ENCODE measurements at places on chromosomes 3 and 15.

DNA sequence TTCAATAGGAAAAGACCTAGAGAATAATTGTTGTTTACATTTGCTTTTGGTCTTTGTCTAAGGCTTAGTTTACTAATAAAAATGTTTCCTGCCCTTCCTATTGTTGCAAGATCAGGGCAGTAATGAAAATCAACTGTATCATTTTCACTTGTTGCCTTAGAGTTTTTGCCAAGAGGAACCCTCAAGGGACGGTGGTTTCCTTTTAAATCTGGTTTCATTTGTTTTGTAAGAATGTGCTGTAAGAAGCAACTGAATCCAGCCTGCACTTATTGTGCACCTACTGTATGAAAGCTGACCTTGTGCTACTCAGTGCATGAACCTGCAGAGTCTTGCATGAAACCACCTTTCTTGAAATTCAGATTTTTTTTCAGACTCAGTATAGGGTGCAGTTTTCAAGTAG, 5.3 kb downstream of the IGF1R start:
- no peak for DNase-seq

GRCh38 chr3:167734498-167735232, at the start of gene PDCD10:
PDCD10 (minus strand) TSS chr3:167734892; CDS start chr3:167720157, 14,735 bp downstream.
- peak; percentile 92 for DNase-seq

DNA sequence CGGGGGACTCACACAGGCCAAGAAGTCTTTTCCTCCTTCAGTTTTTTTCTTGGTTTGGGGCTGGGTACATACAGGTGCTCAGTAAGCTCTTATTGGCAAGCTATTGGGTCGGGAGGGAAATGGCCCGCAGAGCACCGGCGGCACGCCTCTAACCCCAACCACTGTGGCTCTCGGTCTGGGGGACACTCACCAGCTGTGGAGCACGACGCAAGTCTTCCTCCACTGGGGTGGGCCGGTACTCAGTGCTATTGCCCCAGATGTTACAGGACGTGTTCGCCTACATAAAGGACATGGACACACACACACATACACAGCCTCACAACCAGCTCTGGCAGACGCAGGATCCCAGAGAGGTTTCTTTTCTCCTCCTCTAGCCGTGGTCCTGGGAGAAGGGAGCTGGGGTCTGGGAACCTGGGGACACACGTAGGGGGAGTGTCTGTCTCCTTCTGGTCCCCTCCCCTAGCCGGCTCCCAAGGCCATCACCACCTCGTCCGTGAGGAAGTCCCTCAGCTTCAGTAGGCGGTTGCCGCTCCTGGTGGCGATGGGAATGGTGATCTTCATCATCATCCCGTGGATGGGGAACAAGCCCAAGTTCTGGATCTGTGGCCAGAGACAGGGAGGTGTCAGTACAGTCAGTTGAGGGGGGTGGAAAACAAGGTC, 33.4 kb downstream of the FEM1B start:
- DNase-seq, result no peak

DNA sequence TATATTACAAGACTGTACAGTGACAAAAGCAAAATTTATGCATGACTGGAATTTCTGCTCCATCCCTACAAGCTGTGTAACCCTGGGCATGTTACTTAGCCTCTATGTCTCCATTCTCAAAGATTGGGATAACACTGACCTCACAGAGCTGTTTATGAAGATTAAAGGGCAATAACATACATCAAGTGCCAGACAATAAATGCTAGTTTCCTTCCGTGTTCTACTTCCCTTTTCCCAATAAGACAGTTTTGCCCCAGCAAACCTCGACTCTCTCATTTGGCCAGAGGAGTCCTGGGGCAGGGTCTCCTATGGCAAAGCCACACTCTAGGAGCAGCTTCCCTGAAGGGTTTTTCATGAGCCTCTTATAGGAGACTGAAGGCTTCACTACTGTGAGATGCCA, 7.5 kb downstream of the HEXA start:
- no peak for DNase-seq

DNA sequence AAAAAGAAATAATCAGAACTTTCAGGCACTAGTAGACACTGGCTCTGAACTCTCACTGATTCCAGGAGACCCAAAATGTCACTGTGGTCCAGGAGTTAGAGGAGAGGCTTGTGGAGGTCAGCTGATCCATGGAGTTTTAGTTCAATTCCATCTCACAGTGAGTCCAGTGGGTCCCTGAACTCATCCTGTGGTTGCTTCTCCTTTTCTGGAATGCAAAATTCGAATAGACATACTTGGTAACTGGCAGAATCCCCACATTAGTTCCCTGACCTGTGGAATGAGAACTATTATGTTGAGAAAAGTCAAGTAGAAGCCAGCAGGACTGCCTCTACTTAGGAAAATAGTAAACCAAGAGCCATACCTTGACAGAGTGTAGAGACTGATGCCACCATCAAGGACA, 87.3 kb upstream of the OXTR start:
- no peak for DNase-seq

GRCh38 chr15:27706300-27706699, 392.8 kb downstream of the OCA2 start:
- no peak for DNase-seq

DNA sequence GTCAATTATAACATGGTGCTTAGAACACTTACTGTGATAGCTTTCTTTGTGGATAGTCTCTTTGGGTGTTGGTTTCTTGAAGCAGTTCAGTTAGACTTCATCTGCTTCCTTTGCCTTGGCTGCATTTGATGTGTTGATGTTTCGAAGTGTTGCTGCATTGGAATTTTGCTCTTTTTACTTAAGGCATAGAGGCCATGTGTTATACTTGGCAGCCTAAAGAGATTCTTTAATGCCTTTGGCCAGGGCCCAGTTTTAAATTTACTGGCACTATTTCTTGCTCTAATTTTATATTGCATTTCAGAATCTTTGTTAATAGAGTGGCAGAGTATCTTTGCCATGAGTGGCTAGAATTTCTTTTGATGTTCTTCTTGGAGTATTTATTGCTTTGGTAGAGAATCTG, 21.2 kb downstream of the NR1D2 start:
- DNase-seq, result no peak

DNA sequence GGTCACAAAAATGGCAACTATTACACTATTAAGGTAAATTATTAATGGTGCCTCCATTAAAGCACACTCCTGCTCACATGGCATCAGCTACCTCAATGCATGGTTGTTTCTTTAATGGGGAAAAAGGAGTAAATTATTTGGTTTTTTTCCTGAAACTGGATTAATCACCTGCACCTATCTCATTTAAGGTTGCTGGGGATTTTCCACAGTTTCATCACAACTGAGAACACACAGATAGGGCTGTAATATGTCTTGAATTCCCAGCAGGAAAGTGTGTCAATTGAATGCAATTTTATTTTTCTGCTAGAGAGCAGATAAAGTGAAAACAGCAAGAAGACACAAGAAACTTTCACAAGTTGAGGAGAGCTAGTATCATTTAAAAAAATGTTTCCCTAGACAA, 36.4 kb downstream of the RFTN1 start:
- DNase-seq, result no peak

DNA sequence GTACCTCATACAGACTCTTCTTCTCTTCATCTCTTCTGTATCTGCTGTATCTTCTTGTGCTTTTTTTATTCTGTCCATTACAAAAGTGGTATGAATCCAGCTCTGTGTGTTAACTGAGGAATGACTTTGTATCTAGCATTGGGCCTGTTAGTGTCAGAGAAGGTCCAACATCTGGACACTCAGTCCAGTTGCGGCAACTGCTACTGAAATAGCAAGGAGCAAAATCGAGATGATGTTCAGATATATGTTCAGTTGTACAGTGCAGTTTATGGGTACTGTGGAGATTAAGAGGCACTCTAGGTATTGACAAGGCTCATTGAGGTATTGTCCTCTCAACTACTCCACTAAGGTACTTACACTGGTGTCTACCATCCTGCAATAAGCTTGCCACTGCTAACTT, 42.6 kb downstream of the KLHDC8B start:
- DNase-seq, result no peak

- no peak for DNase-seq
Measured at GRCh38 chr3:42421818-42422796, 11.7 kb upstream of the LYZL4 start.

- DNase-seq, result no peak
Measured at GRCh38 chr3:178088963-178089362, 447.3 kb upstream of the KCNMB2 start.

DNA sequence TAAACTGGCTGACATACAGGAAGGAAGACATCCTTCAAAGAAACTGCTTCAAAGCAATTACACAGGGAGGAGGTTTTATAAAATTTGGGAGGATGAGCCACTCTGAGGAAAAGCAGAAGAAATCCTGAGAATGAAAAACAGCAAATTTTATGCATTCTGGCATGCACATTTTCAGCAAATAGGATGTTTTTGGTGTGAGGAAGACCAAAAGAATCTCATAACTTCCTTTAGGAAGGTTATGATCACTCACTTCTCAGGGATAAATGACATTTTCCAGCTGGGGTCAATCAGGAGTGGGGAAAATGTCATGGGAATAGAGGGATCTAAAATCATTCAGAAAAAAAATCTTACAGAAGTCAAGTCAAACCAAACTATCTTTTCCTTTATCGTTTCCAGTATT, 371.7 kb upstream of the CNTN6 start:
- no peak for DNase-seq

GRCh38 chr3:129383292-129383860, 45.1 kb downstream of the EFCAB12 start:
- no peak for DNase-seq

DNA sequence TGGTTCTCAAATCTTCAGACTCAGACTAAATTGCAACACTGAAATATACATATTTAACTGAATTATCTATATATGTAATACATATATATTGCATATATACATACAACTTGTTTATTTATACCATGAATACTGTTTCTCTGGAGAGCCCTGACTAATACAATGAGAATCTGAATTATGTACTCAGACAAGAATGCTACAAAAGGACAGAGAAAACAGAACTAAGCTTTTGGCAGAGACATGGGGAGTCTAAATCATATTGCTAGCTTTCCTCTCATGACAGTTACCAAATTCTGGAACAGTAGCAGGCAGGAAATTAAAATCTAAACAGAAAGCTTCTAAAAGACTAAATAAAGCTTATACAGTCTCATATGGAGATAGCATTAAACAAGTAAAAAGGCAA, 142.4 kb upstream of the KCNMB2 start:
- DNase-seq, result no peak

- DNase-seq, result no peak
Measured at GRCh38 chr3:58055314-58055713, 47.1 kb downstream of the FLNB start.

DNA sequence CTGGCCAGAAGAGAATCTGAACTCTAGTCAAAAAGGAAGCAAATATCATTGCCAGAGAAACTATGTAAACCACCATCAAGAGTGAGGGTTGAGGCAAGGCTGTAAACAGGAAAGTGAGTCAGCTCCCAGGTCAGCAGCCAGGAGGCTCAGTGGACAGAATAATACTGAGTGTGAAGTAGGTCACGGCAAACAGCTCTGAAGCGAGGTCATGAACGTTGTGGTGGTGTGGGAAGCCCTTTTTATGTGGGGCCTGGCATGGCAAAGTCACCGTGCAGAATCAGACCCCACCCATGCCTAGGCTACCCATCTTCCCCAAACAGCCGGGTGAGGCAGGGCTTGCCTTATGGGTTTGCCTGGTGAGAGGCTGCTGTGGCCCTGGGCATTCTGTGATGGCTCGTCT, 43.9 kb downstream of the THBS1 start:
- DNase-seq, result peak; percentile 53

- DNase-seq, result no peak
Measured at GRCh38 chr3:72745146-72745999, 102.9 kb downstream of the SHQ1 start.

DNA sequence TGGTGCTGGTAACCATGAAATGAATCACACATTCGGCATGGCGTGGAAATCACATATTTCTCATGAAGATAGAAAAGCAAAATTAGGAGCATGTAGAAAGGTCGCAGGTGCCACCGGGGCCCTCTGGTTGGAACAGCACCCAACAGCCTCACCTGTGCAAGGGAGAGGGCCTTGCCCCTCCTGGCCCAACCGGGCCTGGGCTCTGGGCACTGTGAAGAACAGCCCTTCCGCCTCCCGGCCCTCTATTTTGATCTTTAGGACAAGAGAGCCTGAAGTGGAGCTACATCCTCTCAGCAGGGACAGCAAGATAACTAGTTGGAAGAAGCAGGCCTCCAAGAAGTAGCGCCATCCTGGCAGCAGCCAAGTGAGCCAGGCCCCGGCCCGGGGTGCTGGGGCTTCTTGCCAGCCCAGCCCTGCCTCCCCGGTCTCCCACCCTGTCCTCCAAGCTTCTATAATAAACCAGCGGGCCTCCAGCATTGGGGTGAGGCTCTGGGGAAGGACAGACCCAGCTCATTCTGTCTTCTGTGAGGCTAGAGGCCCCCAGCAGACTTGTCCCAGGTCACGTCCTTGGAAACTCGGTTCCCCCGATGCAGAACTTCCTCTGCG, 46.1 kb upstream of the FGD5 start:
- DNase-seq, result no peak

DNA sequence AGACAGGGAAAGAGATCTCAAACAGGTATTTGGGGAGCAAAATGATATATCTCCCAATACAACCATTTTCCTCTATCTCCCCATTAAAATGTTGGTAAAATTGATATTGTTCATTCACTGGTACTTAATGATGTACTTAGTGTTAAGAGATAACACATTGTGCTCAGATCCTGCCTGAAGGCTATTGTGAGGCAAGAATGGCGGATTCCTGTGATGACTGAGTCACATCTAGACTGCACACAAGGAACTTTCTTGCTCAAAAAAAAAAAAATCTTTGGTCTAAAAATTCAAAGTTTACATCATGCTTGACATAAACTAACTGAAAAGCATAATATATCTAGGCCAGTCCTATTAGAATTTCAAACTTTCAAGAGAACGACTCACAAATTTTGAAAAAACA, 171.1 kb upstream of the TTC14 start:
- no peak for DNase-seq

- no peak for DNase-seq
Measured at GRCh38 chr3:9780910-9781309, 11.2 kb upstream of the CAMK1 start.

GRCh38 chr3:106183762-106184391, 315.1 kb upstream of the CBLB start:
- DNase-seq, result no peak

GRCh38 chr3:169170456-169170855, 493.1 kb downstream of the MECOM start:
- no peak for DNase-seq

DNA sequence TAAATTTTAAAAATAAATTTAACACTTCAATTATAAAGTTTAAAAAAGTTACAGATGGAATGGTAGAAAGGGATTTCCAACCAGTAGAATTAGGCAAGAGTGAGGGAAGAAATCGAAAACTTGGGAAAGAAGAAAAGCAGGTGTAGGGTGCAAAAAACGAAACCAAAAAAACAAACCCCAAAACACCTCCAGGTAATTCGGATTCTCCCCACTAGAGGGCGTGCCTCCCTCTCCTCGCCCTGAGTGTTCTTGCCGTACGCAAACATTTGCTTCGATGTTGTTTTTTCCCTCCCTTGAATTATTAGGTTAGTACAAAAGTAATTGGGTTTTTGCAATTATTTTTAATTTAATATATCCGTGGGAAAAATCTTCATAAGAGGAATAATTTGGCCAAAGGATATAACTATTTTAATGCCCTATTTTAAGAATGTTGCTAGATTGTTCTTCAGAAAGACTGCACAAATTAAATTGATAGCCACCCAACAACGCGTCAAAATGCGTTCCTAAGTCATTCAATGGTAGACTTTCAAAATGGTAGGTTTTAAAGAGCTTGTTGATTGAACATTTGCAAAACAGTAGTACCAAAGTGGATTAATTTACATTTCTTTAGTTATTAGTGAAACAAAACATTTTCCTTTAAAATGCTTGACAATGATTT, 63.7 kb downstream of the SLC30A4 start:
- DNase-seq, result peak; percentile 35

GRCh38 chr3:41688595-41689380, 273.1 kb downstream of the ULK4 start:
- no peak for DNase-seq

- DNase-seq, result no peak
Measured at GRCh38 chr3:190064659-190065058, 56.0 kb downstream of the P3H2 start.

Data from stimulated activated CD4-positive, alpha-beta T cell treated with anti-CD3 and anti-CD28 coated beads, TNF-alpha, amount 100 ng/mL, for 1 hour (primary cell).